Omental fat pad (tissue), 4 donors: ENCODE measurements at places on chromosomes 16 and 17. TPM values are rescaled to one million over a fixed set of nuclear protein-coding genes. Genes with fewer than 3 reads are reported as not detected.

DNA sequence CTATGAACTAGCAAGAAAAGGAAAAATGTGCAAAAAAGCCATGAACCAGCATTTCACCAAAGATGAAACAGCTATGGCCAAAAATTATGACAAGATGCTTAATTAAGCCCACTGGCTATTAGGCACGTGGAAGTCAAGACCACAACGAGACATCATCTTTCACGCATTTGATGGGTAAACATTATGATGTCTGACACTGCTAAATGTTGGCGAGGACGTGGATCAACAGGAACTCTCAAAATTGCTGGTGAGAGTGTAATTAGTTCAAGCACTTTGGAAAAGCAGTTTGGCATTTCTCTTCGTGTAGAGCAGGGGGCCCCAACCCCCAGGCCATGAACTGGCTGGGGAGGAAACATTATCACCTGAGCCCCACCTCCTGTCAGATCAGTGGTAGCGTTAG, 39.6 kb upstream of the ADGRG1 start:
- DNase-seq, result no peak

Gene HOXB6
- 22.7 TPM for total RNA-seq

DNA sequence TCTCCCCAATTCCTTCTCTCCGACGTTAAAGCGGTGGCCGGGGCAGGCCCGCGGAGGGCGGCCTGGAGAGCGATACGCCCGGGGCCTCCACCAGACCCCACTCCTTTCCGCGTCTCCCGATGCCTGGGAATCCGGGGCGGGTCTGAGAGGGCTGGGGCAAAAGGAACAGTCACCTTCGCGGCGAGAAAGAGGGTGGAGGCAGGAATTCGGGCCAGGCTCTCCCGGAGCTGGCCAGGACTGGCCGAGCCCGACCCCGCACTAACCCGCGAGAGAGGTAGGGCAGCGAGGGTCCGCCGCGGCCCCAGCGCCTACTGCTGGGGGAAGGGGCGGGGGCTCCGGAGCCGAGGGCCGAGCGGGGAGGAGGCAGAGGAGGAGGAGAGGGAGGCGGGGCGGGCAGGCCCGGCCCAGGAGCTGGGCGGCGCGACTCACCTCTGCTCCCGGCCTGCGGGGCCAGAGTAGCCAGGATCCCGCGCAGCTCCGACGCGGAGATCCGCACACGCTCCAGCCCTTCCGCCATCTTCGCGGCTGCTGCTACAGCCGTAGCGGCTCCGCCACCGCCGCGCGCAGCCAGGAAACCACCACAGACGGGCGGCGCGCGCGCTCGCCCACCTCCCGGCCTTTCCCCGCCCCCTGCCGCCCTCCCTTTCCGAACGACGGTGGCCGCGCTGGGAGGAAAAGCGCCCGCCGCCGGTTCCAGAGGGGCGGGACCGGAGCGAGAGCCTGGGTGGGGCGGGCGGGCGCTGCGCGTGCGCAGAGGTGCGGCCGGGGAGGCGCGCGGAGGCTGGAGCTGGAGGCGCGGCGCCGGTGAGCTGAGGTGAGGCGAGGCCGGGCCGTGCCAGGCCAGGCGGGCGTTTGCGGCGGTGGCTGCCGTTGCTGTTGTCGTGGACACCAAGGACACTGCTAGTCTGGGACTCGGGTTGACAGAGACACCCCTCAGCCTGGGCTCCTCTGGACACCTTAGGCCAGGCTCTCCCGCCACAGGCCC, at the start of the genes SMG6 and SRR:
SMG6 (minus strand) TSS at position 582 of the 985 bp plus-strand sequence; CDS start at position 517, 65 bp downstream.
SRR (plus strand) TSS at position 747 of the 985 bp plus-strand sequence. CDS start 11,611 bp downstream, outside the sequence.
- peak; percentile 74 for DNase-seq

GRCh38 chr16:56347670-56348069, 77.7 kb downstream of the AMFR start:
- no peak for DNase-seq

Gene TM4SF5
- not detected for total RNA-seq

GRCh38 chr17:64172510-64172909, 42.6 kb upstream of the ERN1 start:
- DNase-seq, result no peak

DNA sequence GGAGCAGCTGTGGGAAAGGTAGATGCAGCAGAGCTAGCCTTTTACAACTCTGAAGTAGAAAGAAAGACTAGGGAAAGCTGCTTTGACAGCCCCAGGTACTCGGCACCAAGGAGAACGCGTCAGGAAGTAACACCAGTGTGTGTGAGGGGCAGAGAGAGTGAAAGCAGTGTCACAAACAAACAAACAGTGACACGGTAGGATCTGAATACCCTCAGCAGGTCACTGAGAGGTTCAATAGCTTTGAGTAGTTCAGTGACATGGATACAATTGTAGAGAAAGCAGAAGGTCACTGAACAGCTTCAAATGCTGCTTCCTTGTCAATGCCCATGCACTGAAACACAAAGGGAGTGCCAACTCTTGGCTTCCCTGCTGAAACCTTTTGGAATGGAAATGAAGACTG, 150.3 kb upstream of the C17orf78 start:
- no peak for DNase-seq

Gene JPH3
- total RNA-seq, result not detected

Gene TAT
- total RNA-seq, result not detected

DNA sequence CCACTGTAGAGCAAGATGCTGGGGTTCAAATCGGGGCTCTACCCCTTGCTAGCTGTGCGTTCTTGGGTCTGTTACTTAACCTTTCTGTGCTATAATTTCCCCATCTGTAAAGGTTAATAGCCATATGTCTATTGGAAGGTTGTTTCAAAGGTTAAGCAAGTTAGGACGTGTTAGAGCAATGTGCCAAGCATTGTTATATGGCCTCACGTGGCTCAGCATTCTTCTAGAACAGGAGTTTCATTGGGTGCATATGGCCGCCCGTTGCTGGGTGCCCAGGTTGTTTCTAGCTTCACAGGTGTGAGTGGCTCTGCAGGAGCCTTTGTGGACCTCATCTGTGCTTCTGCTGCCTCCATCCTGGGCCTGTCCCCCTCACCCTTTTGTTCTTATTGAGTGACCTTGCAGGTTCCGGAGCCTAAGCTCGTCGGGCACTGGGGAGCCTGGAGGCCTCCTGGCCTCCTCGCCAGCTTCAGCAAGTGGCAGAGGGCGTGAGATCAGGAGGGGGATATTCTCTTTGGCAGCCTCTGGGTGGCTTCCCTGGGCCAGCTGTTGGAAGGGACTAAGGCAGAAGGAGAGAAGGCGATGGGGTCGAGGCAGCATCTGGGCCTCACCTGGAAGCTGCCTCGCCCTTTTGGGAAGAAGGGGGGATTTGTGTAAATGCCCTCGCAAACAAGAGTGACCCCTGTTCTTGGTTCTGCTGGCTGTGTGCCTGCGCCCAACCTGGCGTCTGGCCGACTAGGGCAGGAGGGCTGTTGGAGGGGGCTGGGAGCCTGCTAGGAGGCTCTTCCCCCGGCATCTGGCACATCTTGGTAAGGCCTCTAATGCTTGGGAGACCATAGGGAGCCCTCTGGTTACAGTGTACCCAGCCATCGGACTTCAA, 80.2 kb upstream of the CIBAR2 start:
- DNase-seq, result no peak

Gene PRR35
- not detected for total RNA-seq

- no peak for DNase-seq
These were observed 1.4 kb upstream of the RAC3 start for GRCh38 chr17:82029990-82030469.

- DNase-seq, result no peak
These were observed 21.0 kb upstream of the MTMR4 start for GRCh38 chr17:58535431-58535830.

- DNase-seq, result no peak
These were observed 188.9 kb upstream of the KIF2B start for GRCh38 chr17:53633856-53634255.

Gene MRC2
- 39.3 TPM for total RNA-seq

- DNase-seq, result no peak
These were observed 156.5 kb downstream of the FOXL1 start for GRCh38 chr16:86734543-86735460.

Gene NXPH3
- total RNA-seq, result 7.4 TPM

Gene PYY
- total RNA-seq, result not detected

Gene MYCBPAP
- total RNA-seq, result 1.9 TPM

- no peak for DNase-seq
These were observed 3.1 kb upstream of the ZNF469 start for GRCh38 chr16:88379694-88380040.

- DNase-seq, result no peak
These were observed 467.7 kb downstream of the CDH11 start for GRCh38 chr16:64654178-64654577.

DNA sequence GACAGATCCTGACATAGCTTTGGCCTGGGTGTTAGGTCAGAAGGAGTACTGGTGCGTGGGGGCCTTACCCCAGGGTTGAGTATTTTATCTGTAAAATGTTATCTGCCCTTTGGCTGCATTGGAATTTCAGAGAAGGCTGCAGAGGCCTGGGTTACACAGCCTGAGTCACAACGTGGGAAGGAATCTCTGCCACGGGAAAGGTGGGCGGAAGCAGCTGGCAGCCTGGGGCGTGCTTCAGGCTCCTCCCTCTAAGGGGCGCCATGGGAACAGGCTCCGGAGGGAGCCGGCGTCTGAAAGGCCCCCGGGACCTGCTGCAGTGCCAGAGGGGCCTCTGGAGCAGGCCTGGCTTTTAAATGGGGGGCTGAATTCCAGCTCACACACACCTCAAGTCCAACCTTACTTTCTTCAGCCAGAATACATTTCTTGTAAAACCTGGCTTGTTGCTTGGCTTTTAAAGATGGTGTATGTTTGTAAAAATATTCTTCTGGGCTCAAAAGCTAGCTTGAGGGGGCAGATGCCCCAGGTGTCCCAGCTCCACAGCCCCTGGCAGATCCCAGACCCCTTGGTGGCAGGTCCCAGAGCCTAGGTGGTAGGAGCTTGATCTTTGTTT, 142.2 kb downstream of the RAB11FIP4 start:
- peak; percentile 47 for DNase-seq

DNA sequence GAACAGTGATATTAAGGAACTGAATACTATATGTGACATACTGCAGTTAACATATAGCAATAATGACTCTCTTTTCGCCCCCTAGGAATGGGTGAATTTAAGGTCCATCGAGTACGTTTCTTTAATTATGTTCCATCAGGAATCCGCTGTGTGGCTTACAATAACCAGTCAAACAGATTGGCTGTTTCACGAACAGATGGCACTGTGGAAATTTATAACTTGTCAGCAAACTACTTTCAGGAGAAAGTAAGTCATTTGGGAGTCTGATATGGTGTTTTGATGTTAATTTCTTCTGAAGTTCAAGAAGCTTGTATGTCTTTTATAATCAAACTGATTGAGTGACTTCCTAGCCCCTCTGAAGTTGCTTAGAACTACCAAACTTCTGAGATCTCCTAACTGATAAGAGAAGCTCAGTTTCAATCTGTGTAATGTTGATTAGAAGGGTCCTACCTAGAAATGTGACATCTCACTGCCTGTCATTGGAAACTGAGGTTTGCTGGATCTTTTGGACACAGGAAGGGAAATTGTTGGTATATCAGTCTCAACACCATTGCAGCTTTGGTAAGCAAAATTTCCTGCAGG, 1.0 kb downstream of the UTP4 start:
- no peak for DNase-seq

DNA sequence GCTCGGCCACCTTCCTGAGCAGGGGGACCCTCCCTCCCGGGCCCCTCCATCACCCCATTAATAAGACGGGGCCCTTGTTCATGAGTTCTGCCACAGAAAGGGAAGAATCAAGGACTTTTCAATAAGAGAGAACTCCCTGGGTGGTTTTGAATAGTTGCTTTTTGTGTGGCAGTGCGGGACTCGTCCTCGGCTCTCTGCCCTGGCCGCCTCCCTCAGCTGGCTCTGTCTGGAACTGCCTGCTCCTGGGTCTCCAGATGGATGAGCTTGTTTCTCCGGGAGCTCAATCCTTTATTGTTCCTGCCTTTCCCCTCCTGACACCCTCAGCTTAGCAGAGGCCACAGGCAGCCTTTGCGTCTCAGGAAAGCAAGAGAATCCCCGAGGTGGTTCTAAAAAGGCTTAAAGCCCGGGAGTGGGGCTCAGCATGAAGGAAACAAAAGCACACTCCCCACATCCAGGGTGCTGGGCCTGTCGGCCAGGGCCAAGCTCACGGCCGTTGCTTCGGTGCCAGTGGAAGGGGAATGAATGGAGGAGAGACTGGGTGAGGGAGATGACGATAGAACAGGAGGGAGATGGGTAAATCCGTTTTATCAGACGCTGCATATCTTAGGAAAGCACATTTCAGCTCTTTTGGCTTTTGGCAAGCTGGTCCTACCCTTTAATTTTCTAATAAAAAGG, 60.2 kb downstream of the RAI1 start:
- DNase-seq, result no peak

DNA sequence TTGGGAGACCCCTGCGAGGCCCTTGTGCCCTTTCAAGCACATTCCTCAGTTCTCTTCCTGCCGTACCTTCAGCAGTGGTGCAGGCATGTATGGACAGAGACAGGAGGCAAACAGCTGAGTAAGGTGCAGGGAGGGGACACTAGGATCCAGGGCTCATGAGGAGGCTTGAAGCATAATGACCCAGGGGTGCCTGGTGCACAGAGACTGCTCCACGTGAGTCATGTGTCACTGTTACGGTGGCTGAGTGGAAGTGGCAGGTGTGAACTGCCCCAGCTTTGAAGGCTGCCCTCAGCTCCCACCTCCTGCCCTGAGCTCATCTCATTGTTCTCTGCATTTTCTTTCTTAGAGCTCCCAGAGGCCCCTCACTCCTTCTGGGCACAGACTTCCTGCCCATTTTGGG, 124.8 kb downstream of the NTN1 start:
- DNase-seq, result no peak

DNA sequence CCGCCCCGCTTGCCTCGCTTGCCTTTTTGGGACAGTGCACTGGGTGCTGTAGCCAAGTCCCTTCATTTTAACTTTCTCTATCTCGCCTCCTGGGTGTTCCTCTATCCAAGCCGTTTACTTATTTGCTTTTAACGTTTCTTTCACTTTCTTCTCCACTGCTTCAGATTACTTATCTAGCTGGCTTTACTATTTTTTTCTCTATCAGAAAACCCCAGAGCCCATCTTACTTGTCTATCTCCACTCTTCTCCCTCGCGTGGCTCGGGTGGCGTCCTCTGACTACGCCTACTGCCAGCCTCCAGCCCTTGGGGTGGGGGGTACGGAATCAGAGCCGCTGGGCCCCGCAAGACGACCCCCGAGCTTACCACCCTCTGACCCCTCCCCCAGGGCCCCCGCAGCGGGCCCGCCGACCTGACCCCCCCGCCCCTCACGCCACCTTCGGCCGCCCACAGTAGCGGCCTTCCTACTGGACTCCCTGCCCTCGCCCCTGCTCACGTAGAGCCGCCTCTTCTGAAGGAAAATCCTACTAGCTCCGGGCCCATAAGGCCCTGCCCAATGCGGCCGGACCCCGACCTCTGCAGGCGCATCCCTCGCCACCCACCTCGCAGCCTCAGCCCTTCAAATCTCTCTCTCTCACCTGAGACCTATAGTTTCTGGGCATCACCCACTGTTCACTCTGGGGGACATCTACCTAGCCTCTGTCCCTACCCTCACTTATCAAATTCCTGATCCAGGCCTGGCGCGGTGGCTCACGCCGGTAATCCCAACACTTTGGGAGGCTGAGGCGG, 1.0 kb upstream of the SLC12A4 start:
- no peak for DNase-seq

Gene DHRS7C
- total RNA-seq, result not detected

GRCh38 chr16:87457061-87457611, 35.7 kb downstream of the ZCCHC14 start:
- no peak for DNase-seq

DNA sequence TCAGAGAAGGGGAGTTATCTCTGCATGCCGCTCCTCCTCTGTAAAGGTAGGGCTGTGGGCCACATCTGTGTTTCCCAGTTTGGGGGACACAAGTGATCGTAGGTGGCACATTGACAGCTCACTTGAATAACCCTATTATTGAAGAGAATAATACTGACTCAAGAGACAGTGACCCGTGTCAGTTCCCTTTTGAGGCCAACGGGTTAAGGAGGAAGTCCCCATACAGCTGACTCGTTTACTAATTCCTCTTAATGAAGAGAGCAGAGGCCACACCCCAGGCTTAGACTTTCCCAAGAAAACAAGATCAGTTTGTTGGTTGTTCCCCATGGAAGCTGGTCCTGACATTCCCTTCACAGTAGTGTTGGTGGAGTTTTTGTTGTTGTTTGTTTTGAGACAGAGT, 33.0 kb downstream of the IL4R start:
- DNase-seq, result no peak
